Suppressor macrophage (primary cell): ENCODE measurements at places on chromosomes 2 and 18.

- DNase-seq: no peak
These were observed 80.2 kb downstream of the SLC8A1 start for GRCh38 chr2:40371525-40372282.

- DNase-seq: no peak
These were observed 24.5 kb upstream of the CD28 start for GRCh38 chr2:203681978-203682377.

DNA sequence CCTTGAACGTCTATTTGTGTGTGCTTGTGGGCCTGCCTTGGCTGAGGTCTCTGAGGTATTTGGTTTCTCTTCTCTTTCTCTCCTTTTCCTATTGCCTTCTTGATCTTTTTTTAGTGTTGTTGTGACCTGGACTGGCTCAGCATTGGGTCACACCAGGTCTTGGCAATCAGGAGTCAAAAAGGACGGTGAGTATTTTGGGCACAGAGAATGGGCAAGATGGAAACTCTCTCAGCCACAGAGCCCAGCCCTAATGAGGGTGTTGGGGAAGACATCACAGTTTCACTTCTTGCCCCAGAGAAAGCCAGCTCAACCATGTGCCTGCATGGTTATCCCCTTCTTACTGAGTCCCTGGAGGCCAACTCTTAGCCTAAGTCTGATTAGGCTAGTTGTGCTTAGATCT is 13.7 kb upstream of the INO80C start:
- peak; percentile 12 for DNase-seq

DNA sequence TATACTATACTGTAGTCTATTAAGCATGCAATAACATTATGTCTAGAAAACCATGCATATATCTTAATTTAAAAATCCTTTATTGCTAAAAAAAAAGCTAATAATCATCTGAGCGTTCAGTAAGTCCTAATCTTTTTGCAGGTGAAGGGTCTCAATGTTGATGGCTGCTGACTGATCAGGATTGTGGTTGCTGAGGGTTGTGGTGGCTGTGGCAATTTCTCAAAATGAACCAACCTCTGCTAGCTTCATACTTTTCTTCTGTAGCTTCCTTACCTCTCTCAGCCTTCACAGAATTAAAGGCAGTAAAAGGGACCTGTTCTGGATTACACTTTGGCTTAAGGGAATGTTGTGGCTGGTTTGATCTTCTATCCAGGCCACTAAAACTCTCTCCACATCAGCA is 235.8 kb downstream of the NBAS start:
- DNase-seq: no peak

DNA sequence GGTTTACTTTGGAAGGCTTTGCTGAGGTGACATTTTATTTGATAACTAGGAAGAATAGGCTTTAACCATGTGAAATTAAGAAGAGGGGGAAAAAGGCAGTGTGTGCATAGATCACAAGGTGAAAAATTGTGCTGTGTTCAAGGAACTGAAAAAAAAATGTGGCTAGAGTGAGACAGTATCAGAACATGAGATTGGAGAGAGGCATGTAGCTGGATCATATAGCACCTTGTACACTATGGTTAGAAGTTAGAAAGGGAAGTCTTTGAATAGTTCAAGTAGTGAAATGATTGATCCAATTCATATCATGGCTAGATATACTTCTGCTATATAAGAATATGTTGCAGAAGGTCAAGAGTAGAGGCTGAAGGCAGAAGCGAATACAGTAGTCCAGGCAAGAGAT is 12.3 kb upstream of the TNFRSF11A start:
- no peak for DNase-seq

DNA sequence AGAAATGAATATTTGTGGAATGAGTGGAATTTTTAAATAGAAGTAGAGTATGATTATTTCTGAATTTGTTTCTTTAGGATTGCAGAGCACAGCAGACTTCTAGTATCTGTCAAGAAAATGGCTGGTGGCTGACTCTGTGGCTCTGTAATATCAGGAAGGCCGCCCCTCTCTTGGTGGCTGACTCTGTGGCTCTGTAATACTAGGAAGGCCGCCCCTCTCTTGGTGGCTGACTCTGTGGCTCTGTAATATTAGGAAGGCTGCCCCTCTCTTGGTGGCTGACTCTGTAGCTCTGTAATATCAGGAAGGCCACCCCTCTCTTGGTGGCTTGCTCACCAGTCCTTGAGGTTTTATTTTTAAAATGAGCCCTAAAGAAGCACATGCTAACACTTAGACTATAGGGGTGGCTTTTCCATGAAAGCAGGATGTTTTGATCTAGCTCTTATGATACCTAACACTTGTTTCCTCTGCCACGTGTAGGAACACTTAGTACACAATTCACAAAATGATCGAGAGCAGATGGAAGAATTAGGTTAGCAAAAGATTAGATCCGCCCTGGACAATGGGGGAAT is 85.1 kb upstream of the TTC39C start:
- no peak for DNase-seq

GRCh38 chr2:48277153-48277552 is 252.8 kb upstream of the STON1 start:
- DNase-seq: no peak

GRCh38 chr2:122136056-122136455 is 380.6 kb downstream of the TSN start:
- DNase-seq: no peak

DNA sequence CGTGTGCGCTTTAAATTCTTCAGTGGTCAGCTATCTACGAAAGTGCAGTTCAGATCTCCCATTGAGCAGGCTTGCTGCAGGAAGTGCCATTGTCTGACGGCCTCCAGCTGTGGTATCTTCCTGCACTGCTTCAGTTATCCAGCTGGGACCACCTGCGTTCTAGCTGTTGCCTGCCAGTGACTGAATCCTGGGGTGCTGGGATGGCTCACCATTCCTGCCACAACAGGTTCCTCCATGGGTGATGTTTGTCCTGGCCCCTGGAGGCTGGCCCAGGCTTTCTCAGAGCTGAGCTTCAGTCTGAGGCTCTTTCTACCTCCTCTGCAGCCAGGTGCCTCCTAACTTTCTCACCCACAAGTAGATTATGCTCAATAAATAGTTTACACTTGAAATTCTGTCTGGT is 498.5 kb upstream of the HS6ST1 start:
- no peak for DNase-seq

- DNase-seq: no peak
These were observed 1395.8 kb downstream of the LRP1B start for GRCh38 chr2:140734992-140735391.

GRCh38 chr18:30359521-30359920 is 683.0 kb downstream of the DSC3 start:
- DNase-seq: no peak

DNA sequence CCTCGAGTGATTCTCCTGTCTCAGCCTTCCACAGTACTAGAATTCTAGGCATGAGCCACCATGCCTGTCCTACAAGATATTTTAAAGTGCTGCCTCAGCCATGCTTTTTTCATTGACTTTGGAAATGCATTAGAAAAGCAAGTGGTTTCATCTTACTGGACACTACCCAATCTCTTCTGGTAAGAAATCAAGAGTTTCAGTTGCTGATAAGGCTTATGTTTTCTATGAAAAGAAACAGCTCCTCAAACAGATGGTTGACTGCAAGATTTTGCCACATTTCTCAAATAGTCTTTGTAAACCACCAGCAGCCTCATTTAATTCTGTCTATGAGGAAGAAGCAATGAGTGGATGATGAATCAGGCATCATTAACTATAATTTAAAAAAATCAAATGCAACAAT is 264.5 kb upstream of the LRP1B start:
- no peak for DNase-seq

- no peak for DNase-seq
These were observed 276.3 kb downstream of the AFF3 start for GRCh38 chr2:99865818-99866676.

- peak; percentile 88 for DNase-seq
These were observed at the start of gene MAP4K4 for GRCh38 chr2:101697124-101698013. MAP4K4 (plus strand) TSS chr2:101697707; CDS start chr2:101698081, 374 bp downstream.

GRCh38 chr2:145546091-145546490 is 1026.2 kb upstream of the ZEB2 start:
- DNase-seq: no peak

DNA sequence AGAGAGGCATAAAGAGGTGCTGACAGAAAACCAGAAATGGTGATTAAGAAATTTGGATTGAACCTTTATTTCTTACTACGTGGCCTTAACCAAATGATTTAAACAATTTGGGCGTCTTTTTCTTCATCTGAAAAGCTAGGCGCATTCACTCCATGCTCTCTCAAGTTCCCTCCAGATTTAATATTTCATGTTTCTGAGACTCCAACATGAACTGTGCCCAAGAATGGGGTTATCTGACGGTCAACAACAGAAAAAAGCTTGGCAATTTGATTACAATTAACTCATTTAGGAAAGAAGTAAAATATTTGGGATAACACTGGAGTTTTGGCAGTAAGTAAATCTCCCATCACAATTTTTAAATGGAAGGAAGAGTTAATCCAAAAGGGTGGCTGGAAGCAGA is 345.4 kb downstream of the ARHGAP15 start:
- no peak for DNase-seq

- DNase-seq: no peak
These were observed 64.1 kb downstream of the TRAPPC12 start for GRCh38 chr2:3443506-3444084.

DNA sequence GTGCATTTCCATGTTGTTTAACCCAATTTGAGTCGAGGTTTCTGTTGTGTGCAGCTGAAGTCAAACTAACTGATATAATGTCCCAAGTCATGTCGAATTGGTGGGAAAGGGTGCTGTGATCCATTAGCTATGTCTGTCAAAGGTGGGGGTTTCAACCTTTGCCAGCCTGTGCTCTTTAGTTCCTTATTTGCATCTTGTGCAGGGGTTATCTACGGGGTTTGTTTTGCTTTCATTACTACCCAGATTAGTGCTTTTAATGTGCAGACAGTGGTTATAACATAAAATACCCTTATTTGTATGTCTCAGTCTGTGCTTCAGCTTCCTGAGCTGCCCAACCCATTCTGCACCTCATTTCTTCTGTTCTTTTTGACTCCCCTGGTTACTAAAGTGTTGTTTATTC is 271.9 kb upstream of the CXCR4 start:
- DNase-seq: no peak

GRCh38 chr2:105442056-105442455 is 43.2 kb upstream of the FHL2 start:
- no peak for DNase-seq
